ENCODE measurements at places on chromosomes 16 and 17.

GRCh38 chr16:19864566-19864965, 20.1 kb downstream of the GPRC5B start:
- DNase-seq: no peak

DNA sequence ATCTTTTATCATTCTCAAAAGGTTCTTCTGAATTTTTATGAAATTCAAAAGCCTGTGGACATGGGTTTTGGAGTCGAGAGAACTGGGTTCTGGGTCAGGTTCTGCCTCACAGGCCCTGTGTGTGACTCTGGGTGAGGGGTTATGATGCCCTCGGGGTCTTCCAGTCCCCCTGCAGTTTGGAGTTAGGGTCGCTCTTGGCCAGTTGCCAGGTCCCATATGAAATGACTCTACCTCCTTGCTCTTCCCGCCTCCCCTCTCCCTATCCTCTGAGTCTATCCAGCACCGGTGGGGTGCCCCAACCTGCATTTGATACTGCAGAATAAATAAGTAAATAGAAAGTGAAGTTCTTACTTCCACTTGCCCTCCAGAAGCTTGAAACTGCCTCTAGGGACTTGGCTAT, 54.1 kb downstream of the ZDHHC7 start:
- DNase-seq: no peak

DNA sequence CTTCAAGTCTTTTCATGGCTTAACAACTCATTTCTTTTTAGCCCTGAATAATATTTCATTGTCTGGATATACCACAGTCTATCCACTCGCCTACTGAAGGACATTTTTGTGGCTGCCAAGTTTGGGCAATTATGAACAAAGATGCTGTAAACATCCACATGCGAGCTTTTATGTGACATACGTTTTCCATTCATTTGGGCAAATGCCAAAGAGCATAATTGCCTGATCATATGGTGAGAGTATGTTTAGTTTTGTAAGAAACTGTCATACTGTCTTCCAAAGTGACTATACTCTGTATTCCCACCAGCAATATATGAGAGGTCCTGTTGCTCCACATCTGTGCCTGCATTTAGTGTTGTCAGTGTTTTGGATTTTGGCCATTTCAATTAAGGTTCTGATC, 81.3 kb downstream of the ELAC2 start:
- no peak for DNase-seq

DNA sequence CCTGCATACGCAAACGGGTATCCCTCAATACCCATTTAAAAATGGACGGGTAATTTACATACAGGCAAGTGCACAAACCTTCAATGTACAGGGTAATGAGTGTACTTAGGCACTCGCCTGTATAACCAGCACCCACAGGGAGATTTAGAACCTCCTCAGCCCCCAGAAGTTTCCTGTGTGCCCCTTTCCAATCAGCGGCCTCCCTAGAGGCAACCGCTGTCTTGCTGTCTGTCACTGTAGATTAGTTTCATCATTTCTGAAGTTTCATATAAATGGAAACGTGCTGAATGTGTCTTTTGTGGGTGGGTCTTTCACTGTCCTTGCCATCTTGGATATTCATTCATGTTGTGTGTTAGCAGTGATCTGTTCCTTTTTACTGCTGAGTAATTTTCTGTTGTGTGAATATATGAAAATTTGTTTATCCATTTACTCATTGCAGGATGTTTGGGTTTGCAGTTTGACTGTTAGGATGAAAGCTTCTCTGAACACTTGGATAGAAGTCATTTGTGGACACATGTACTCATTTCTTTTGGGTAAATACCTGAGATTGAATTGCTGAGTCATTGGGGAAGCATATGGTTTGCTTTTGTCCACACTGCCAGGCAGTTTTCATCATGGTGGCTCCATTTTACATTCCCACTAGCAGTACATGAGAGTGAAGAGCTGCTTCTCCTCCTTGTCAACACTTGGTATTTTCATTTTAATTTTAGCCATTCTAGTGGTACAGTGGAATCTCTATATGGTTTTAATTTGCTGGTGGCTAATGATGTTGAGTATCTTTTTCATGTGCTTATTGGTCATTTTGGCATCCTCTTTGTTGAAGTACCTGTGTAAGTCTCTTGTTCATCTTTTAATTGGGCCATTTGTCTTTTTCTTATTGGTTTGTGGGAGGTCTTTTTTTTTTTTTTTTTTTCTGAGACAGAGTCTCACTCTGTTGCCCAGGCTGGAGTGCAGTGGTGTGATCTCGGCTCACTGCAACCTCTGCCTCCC, 2.1 kb upstream of the ADCY7 start:
- DNase-seq: no peak

DNA sequence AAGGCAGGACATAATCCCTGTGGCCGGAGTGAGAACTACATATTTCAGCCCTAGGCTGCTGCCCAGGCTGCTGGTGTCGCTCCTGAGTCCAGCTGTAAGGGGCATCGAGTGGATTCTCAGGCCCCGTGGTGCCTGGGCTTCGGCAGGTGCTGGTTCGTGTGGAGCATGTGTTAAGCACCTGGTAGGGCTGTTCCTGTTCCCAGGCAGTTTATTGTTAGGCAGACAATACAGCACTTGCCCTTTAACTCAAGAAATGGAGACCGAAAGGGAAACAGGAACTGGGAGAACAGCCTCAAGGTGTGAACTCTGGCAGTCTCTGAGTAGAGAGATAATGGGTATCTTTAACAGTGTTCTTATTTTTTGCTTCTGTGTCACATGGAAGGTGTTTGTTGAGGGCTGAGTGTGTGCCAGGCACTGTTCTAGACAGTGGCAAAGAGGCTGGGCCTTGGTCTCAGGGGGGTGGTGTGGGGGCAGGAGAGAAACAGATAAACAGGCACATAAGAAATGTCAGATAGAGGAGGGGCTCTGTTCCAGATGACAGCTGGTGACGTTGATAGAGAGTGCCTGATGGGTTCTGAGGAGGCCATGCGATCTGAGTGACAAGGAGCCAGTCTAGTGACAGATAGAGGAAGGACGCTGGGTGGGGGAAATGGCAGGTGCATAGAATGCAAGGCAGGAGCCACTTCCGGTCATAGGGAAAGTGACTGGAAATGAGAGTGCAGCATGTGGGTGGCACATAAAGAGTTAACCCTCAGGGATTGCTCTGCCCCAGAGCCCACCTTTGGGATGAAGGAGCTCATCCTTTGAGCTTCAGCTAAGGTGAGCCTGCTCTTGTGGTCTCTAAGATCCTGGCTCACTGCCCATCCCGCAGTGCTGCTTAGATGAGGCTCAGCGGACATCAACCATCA, 33.8 kb downstream of the EPN2 start:
- peak; percentile 18 for DNase-seq

GRCh38 chr17:3964203-3965117, at the start of gene ATP2A3:
Gene ATP2A3 (minus strand): TSS chr17:3964437. CDS start chr17:3964291, 146 bp downstream.
- DNase-seq: peak; percentile 77

GRCh38 chr17:68783861-68784260, 171.3 kb downstream of the ABCA8 start:
- no peak for DNase-seq

DNA sequence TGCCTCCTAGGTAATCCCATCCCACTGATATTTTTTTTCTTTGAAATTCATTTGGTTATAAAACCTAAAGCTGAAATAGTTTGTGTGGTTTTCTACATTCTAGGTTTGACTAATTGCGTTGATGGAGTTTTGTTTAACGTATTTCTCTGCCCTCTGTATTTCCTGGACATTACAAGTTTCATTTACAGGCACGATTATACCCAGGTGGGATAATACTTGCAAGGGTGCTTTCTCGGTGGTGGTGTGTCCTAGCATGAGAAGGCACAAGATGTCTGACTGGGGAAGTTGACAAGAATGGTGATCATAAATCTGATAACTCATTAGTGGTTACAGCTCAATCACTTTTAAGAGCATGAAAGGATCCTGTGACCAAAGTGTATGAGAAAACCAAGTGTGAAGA, 45.0 kb downstream of the DYNLRB2 start:
- no peak for DNase-seq

DNA sequence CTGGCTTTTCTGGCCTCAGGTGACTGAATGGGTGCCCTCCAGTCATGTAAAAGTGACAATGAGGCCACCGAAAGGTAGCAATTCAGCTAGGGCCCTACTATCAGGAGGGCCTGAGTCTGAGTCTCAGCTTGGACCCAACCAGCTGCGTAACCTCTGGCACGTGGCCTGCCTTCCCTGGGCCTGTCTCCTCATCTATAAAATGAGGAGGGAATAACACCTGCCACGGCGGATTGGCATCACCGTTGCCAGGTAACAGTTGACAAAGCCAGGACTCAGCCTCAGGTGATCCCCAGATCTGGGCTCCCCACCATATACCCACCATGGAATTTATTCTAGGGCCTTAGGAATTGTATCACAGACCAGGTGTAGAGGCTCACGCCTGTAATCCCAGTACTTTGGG, 217.1 kb downstream of the KATNIP start:
- DNase-seq: no peak

GRCh38 chr17:13035420-13035819, 17.6 kb upstream of the ELAC2 start:
- DNase-seq: no peak

GRCh38 chr16:81798311-81799137, 19.4 kb downstream of the PLCG2 start:
- DNase-seq: peak; percentile 74

- DNase-seq: no peak
Observed at GRCh38 chr17:61168506-61168905, 231.1 kb upstream of the TBX2 start.

GRCh38 chr17:56130631-56131030, 22.6 kb upstream of the ANKFN1 start:
- DNase-seq: no peak

GRCh38 chr17:79600681-79601131, 10.1 kb downstream of the RBFOX3 start:
- no peak for DNase-seq

DNA sequence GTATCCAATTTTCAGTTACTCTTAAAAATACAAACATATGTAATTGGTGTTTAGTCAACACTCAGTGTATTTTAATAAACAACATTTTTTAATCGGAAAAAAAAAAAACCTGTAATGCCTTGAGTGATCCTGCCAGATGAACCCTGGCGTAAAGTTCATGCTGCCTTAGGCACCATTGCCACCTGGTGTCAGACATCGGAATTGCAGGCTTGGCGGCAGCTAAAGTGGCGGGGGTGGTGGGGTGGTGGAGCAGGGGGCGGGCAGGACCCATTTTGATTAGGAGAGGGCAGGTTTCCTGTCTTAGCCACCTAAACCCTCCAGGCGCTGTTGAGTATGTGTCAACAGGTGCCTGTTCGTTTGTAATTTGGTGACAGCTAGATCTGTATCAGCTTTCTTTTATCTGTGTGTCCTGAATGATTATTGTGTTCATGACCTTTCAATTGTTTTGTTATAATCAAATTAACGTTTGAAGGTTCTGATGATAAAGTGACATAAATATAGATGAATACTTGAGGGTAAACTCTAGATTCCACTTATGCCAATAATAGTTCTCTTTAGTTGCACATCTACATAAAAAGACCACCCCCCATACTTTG, 588.7 kb downstream of the CDH13 start:
- DNase-seq: no peak

DNA sequence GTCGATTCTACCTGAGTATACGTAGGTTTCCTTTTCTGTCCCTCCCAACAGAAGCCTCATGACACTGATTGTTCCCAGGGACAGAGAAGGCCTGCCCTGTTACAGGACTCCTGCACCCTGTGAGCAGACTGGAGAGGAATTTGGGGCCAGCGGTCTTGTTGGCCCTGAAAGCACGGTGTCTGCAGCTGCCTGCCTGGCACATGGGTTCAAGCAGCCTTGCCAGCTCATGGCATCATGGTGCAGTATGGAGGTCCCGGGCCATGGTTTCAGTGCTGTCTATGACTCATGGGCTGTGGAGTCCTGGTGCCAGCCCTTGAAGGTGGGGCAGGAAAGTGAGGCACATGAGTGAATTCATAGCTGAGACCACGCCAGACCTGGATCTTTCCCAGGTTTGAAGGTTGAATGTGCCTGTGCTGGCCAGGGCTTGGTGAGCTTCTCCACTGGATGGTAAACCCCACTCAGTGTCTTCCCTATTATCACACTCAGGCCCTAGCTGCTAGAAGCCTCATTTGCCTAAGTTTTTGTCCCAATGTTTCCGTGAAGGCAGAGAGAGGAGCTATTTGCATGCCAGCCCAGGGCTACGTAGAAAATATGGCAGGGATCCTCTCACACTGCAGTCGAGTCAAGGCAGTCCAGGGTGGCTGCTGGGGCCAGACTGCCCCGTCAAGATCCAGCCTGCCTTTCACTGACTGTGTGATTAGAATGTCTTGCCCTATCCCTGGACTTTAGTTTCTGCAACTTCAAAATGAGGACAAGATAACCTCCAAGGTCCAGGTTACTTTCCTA, 277.2 kb upstream of the CCL2 start:
- DNase-seq: no peak

DNA sequence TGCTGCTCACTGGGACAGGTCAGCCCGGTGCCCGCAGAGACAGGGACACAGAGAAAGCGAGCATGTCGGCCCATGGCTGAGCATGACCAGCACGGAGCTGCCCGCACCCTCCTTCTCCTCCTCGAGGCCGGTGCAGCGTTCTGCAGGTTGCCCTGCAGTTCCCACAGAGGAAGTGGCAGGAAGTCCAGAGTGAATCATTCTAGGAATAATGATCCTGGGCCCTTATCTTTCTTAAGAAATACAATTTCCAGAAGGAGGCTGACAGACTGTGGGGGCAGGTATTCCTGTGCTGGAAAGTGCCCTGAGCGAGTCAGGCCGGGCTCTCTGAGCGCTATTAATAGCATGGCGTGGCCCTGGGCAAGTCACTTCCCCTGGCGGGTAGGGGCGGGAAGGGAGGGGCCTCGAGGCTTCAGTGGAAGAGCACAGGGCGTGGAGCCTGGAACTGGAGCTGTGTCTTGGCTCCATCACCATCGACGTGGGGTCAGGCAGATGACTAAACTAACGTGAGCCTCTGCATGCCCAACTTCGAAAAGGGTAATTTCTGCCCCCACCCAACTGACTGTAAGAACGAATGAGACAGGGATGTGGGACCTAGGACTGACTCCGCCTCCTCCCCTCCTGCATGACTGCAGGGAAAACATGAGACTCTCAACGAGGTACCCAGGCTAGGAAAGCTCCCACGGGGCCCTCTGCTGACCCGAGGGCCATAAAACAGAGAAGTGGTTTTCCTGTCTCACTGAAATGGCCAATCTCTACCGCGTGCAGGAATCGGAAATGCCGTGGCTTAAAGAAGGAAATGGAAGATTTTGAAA, 9.8 kb downstream of the TMEM204 start:
- DNase-seq: no peak

Measured in activated B cell treated with CpG ODN at 0.5 μM for 24 hours (primary cell).